NCI-H2081 (cell line): ENCODE measurements at places on chromosomes 6 and 20.

DNA sequence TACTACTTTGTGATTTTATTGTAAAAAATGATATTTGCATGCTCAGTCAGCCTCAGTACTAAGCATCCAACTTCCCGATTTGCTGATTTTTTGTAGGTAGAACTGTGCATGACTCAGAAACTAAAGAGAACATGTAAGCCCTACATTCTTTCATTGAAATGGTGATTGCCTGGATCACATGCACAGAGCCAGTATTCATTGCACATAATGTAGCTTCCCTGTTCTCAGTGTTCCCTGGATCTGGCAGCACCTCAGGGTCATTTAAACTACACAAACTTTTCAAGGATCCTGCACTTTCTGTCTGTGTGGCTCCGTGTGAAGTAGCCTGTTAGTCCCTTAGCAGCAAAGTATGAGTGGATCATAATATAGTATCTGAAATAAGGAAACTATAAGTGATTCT lies 422.9 kb upstream of the AGPAT4 start:
- no peak for DNase-seq

DNA sequence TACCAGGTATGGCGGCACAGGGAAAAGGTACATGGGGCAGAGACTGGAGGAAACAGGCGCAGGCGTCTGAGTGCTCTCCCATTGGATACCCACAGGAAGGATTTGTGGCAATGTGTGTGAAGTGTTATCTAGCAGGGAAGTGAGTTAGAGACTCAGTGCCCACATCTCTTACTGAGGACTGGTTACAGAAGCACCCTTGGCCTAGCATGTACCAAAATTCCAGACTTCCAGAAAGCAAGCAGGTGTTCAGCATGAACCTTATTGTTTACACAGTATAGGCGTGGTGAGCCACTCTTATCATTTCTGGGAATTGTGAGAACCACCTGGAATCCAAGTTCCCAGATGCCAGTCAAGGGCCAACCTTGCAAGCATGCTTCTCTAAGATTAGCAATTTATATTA lies 14.2 kb downstream of the MANBAL start:
- DNase-seq, result no peak

GRCh38 chr6:109799129-109799528 lies 108.0 kb downstream of the FIG4 start:
- DNase-seq, result no peak

DNA sequence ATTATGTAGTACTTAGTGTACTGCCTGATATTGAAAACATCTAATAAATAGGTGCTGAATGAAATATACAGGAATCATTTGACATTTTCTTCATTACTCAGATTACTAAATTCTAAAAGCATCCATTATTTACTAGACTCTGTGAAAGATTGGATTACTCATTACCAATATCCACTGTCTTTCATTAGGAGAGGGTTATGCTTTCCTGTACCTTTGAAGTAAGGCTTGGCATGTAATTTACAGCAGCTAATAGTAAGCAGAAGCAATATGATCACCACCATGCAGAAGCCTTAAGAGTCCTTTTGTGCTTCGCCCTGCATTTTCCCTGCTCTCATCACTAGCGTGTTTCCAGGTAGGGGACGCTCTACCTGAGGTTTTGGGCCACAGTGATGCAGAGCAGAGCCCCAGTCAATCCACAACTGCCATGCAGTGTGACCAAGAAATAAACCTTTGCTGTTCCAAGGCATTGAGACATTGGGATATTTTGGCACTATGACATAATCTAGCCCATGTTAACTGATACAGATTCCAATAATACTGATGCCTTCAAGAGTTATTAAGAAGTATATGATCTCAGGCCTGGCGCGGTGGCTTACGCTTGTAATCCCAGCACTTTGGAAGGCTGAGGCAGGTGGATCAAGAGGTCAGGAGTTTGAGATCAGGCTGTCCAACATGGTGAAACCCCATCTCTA lies 502.8 kb upstream of the MARCKS start:
- DNase-seq, result no peak

DNA sequence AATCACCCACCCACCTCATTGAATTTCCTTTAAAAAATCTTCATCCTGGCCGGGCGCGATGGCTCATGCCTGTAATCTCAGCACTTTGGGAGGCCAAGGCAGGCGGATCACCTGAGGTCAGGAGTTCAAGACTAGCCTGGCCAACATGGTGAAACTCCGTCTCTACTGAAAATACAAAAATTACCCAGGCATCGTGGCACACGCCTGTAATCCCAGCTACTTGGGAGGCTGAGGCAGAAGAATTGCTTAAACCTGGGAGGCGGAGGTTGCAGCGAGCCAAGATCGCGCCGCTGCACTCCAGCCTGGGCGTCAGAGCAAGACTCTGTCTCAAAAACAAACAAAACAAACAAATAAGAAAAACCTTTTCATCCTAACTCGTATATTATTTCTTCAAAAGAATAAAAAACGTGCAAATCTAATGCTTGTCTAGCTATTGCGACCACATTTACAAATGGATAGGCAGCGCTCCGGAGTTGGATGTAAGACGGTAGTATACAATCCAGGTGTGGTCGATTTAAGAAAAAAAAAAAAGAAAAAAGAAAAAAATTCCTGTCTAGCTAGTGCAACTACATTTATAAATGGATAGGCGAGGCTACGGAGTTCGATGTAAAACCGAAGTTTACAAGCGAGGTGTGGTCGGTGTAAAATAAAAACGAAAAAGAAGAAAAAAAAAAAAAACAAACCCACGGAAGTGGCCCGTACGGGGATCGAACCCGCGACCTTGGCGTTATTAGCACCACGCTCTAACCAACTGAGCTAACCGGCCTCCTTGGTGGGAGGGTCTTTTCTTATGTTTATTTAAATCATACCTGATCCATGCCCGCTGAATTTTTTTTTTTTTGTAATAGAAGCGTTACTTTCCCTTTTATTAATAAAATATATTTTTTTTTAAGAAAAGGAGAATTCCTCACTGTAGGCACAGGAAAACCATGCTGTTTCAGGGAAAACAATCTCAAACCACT lies 70.7 kb upstream of the PRSS16 start:
- peak; percentile 34 for DNase-seq

DNA sequence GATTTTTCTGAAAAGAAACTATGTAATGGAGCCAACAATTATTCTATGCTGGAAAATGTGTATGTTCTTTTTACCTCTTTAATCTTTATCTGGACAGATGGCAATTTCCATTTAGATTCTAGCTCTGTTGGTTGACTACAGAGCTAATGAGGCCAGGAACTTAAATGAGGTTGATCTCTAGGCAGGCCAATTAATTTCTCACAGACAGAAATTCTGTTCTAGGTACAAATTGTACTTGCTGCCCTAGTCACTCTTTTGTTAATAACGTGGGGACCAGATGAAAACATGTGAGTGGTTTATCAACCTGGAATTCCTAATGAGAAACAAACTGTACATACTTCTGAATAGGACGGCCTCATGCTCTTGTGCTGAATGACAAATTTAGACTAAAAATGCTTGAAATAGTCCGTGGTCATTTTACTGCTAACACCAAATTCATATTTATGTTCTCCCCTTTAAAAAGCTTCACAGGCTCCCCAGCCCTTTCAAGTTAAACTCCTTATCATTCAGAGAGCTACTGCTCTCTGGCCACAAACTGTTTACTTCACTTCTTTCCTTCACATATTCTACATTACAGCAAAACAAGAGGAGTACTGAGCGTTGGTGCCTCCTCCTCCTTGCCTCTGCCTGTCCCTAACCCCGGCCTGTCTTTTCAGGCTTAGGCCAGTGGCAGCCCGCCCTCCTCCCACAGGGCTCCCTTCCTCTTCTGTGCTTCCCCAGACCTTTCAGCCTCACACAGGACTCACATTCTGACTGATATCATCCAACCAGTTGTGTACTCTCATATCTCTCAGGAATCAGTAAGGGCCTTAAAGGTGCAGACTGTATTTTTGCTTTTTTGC lies 41.4 kb downstream of the DTNBP1 start:
- no peak for DNase-seq

DNA sequence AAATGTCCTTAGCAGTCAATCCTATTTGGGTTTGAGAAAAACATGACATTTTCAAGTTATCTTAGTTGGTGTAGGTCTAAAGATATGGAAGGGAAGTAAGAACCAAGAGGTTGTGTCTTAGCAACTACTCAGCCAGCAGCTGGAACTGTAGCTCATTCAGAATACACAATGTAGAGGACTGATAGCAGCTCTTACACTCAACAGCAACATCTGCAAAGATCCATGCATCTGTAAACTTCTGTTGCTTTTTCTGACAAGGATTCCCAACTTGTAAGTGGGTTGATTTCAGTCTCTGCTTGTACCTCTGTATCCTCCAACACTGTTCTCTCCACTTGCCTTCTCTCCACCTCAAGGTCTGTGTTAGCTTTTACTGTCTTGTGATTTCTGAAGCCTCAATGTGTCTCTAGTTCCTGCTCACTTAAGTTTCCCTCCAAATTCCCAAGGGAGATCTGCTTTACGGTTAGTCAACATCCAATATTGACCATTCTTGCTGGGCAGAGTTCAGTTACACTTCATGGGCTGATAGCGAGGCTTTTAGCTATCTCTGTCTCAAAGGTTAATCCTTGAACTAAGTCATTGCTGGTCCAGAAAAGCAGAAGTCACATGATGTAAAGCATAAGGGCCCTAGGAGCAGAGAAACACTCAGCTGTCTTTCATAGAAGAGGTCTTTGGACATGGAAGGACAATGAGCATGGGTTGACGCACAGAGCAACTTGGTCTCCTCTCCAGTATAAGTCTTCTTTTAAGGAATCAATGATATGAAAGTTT lies 71.6 kb upstream of the LGSN start:
- DNase-seq, result no peak

DNA sequence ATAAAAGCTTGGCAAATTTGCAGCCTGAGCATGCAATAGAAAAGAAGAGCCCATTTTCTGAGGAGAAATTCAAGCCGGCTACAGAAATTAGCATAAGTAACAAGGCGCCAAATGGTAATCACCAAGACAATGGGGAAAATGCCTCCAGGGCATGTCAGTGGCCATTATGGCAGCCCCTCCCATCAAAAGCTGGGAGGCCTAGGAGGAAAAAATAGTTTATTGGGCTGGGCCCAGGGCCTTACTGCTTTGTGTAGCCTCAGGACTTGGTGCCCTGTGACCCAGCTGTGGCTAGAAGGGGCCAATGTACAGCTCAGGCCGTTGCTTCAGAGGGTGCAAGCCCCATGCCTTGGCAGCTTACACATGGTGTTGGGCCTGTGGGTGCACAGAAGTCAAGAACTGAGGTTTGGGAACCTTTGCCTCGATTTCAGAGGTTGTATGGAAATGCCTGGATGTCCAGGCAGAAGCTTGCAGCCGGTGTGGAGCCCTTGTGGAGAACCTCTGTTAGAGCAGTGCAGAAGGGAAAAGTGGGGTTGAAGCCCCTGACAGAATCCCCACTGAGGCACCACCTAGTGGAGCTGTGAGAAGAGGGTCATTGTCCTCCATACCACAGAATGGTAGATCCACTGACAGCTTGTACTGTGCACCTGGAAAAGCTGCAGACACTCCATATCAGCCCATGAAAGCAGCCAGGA lies 328.5 kb upstream of the MAP3K7 start:
- no peak for DNase-seq

GRCh38 chr6:49550492-49551077 lies at the start of gene C6orf141:
C6orf141 (plus strand) TSS chr6:49550668; CDS start chr6:49550793, 125 bp downstream.
- peak; percentile 55 for DNase-seq

DNA sequence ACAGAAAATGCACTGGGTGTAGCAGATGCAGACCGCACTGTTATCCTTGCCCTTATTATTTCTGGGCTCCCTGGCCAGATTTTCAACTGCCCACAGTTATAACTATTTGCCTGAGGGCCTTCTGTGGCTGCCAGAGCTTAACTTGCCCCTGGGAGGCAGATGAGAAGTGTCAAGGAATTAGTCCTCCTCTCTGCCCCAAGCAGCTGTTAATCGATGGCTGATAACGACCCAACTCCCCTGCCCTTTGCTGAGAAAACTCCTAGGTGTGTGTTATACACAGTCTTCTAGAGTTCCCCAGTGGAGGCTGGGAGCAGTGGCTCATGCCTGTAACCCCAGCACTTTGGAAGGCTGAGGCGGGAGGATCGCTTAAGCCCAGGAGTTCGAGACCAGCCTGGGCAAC lies 44.4 kb upstream of the SHLD1 start:
- no peak for DNase-seq
